ENCODE measurements at places on chromosomes 6 and 20. TPM values are rescaled to one million over a fixed set of nuclear protein-coding genes. Genes with fewer than 3 reads are reported as not detected.

FBXO5 gene
- 20.6 TPM for total RNA-seq

OPN5 gene
- not detected for total RNA-seq

ERVFRD-1 gene
- total RNA-seq: not detected

GFRAL gene
- not detected for total RNA-seq

DNA sequence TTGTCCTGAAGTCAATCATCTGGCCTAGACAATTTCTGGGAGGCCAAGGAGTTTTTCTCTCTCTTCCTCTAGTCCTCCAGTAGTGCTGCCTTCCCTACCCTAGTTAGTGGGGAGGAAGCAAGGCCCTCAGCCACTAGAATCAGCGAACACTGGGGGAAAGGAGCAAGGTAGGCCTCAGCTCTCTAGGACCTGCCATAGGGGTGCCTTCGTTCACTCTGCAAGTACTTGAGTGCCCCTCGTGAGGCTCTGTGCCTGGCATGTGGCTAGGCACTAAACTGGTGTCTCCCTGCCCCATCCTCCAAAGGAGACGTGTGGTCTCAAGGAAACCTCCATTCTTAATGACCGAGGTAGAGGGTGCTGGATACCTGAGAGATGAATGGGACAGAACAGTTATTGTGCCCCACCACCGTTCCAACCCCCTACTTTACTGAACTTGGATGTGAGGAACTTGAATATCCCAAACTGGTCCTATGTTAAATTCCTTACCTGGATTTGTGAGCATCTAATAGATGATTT, 1.1 kb downstream of the DEF6 start:
- no peak for DNase-seq

DNA sequence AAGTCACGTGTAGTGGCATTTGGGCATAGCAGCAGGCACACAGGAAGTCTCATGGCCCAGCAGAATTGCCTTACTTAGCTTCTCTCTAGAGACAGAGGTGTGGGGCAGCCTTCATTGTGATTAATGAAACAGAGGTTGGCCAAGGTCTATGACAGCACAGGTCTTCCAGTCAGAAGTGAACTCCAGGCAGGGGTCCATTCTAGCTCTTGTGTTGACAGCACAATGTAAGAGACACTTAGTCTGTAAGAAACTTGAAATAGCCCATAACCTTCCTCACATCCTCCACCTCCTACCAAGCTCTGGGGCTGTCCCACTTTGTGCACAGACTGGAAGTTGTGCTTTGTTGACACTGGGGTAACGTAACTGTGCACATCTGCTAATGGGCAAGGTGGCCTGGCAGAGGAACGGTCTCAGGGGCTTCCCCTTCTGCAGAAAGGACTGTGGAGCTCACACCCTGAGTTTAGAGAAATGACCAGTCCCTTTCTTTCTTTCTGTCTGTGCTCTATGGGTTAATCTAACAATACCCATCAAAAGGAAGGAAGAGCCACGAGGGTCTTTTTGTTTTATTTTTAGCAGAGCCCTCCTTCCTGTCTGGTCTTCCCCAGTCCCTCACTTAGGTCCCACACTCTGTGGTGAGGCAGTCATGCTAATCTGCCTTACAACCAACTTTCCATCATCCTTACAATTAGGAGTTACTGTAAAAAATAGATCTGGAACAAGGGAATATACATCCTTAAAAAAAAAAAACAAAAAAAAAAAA, 35.6 kb upstream of the TAGAP start:
- no peak for DNase-seq

Data from PC-9 (cell line).